ENCODE measurements at places on chromosomes 6 and 20.

GRCh38 chr20:914727-915498, 1.2 kb downstream of the ANGPT4 start:
- no peak for DNase-seq

- no peak for DNase-seq
These were observed 13.6 kb downstream of the LRRC73 start for GRCh38 chr6:43496370-43497128.

GRCh38 chr6:113364766-113365165, 492.4 kb upstream of the MARCKS start:
- DNase-seq: no peak

GRCh38 chr6:121965739-121966138, 433.7 kb upstream of the HSF2 start:
- no peak for DNase-seq

- no peak for DNase-seq
These were observed 173.1 kb downstream of the EYA2 start for GRCh38 chr20:47067776-47068175.

- no peak for DNase-seq
These were observed 213.0 kb upstream of the DTNBP1 start for GRCh38 chr6:15875797-15876196.
